Chondrocyte (in vitro differentiated cells): ENCODE measurements at places on chromosomes 7 and 10. TPM values are rescaled to one million over a fixed set of nuclear protein-coding genes. Genes with fewer than 3 reads are reported as not detected.

DNA sequence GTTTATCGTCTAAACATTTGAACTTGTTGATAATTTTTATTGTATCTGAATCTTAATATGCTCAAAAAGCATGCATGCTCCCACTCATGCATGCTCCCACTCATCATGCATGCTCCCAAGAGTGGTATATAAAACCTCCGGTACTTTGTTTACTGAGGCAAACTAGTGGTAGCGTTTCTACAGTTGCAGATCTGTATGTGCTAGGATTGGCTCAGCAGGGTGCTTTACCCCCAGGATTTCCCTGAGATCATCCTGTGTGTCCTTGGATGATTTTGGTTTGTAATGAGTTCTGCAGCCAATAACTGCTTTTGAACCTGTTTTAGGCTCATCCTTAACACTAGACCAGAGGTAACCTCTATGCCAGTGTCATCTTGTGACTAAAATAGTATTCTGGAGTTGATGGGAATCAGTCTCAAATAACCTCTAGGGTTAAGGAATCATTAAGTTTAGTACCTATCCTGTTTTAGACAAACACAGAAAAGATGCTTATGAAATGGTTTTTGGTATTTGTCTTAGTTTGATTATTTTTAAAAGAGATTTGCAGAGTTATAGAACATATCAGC, 40.4 kb downstream of the PHTF2 start:
- DNase-seq = no peak

GRCh38 chr7:28933846-28934320, 24.2 kb downstream of the TRIL start:
- no peak for DNase-seq

Gene C10orf90
- total RNA-seq = 0.44 TPM in 1 of 3 replicates, not detected in the others

DNA sequence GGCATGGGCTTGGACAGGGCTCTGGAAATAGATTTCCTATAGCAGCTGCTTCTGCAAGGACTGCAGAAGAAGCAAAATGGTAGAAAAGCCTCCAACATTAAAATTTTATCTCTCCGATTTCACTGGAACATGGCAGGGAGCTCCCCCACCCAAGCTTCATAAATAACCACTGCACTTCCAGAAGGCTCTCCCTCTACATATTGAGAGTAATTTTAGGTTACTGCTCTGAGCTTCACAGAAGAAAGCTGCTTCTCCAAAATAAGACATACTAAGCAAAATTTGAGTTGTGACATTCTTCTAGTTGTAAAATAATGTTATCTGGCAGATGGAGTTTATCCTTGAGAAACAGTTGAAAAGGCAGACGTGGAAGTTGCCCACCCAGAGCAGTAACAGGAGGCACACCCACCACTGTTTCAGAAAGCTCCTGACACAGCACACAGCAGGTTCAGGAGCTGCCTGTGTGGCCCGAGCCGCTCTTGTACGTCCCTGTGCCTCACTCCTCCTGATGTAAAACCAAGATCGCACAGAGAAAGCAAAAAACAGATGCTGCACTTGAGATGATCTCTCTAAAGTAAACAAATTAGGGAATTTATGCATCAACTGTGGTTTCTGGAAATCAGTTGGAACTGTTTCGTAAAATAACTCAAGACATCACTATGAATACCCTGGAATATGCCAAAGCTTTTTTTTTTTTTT, 621.0 kb downstream of the PARD3 start:
- DNase-seq = no peak

DNA sequence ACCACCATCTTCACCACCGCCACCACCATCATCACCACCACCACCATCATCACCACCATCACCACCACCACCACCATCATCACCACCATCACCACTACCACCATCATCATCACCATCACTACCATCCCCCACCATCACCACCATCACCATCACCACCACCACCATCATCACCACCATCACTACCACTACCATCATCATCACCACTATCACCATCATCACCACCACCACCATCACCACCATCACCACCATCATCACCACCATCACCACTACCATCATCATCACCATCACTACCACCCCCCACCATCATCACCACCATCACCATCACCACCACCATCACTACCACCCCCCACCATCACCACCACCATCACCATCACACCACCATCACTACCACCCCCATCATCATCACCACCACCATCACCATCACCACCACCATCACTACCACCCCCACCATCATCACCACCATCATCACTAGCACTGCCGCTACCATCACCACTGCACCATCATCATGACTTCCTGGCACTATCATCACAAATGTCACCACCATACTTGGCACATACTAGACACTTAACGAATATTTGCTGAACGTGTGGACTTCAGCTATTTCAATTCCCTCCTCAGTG, 25.3 kb upstream of the FZD8 start:
- no peak for DNase-seq

- no peak for DNase-seq
Measured at GRCh38 chr10:101494650-101495049, 93.4 kb downstream of the POLL start.
